ENCODE measurements at places on chromosomes 2 and 18.

DNA sequence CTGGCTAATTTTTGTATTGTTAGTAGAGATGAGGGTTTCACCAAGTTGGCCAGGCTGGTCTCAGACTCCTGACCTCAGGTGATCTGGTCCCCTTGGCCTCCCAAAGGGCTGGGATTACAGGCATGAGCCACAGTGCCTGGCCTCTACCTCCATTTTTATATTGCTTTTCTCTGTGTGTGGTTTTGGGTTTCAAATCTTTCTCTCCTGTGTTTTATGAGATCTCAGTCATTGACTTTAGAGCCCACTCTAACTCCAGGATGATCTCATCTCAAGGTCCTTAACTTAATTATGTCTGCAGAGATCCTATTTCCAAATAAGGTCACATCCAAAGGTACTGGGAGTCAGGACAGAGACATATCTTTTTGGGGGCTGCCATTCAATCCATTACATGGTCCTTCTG is 24.7 kb downstream of the ARL4C start:
- peaks cover 7% of the 10 kb centered on the region for H3K4me1 ChIP-seq
- DNase-seq, result no peak
- H3K4me3 ChIP-seq, result no peak overlapping the region
- peaks cover 2% of the 10 kb centered on the region for H3K36me3 ChIP-seq

- DNase-seq, result no peak
- H3K4me3 ChIP-seq, result no peak overlapping the region
- no peaks in the 10 kb centered on the region for H3K36me3 ChIP-seq
- H3K4me1 ChIP-seq, result no peaks in the 10 kb centered on the region
Observed at GRCh38 chr2:209114588-209115240, 309.1 kb upstream of the MAP2 start.

GRCh38 chr2:126884861-126885750 is 13.6 kb upstream of the TEX51 start:
- H3K36me3 ChIP-seq, result no peaks in the 10 kb centered on the region
- H3K4me3 ChIP-seq, result no peak overlapping the region
- H3K27me3 ChIP-seq, result no peaks in the 10 kb centered on the region
- peak; percentile 63 for DNase-seq
- peaks cover 1% of the 10 kb centered on the region for H3K4me1 ChIP-seq

DNA sequence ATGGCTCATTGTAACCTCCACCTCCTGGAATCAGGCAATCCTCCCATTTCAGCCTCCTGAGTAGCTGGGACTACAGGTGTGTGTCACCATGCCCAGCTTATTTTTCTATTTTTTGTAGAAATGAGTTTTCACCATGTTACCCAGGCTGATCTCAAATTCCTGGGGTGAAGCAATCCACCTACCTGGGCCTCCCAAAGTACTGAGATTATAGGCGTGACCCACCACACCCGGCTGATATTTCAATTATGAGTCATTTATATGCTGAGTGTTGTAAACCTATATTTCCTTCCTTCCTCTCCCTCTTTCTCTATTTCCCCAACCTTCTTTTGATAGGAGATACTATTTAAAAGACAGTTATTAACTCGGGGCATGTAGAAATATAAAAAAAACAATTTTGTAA is 469.6 kb upstream of the ID2 start:
- H3K4me3 ChIP-seq, result no peak overlapping the region
- no peak for DNase-seq
- no peak overlapping the region for H3K27ac ChIP-seq
- H3K27me3 ChIP-seq, result no peaks in the 10 kb centered on the region
- peaks cover 3% of the 10 kb centered on the region for H3K36me3 ChIP-seq
- H3K4me1 ChIP-seq, result peaks cover 1% of the 10 kb centered on the region

DNA sequence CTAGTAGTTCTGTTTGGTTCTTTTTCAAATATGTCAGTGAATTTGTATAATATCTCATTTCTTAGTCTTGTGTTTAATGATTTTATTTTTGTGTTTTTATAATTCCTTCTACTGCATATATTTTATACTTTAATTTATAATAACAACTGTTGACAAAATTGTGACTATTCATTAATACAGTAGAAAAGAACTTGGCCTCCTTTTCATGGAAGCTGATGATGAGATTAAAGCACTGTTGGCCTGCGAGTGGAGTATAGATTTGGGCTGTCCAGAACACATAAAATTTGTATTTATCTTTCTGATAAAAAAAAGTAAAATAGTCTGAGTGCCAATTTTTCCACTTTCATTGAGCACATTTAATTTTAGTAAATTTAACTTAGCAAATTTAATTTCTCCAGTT is 12.1 kb downstream of the CFLAR start:
- peak overlapping the region; percentile 83 for H3K27ac ChIP-seq
- H3K4me1 ChIP-seq, result peaks cover 72% of the 10 kb centered on the region
- no peaks in the 10 kb centered on the region for H3K27me3 ChIP-seq
